WTC11 (cell line): ENCODE measurements at places on chromosomes 1 and 21. TPM values are rescaled to one million over a fixed set of nuclear protein-coding genes. Genes with fewer than 3 reads are reported as not detected.

The PRRX1 gene
- 0.14 to 0.31 TPM (median 0.14 TPM) in 3 replicates for total RNA-seq

The IQGAP3 gene
- total RNA-seq: 30.8 to 33.3 TPM (median 33.3 TPM) in 3 replicates

The HSF2BP gene
- total RNA-seq: 1.1 to 1.3 TPM (median 1.2 TPM) in 3 replicates

GRCh38 chr1:182149411-182149965, 88.0 kb upstream of the ZNF648 start:
- H3K27ac ChIP-seq: no peak overlapping the region
- peaks cover under 1% of the 10 kb centered on the region for H3K4me1 ChIP-seq
- no peaks in the 10 kb centered on the region for H3K36me3 ChIP-seq
- DNase-seq: no peak

DNA sequence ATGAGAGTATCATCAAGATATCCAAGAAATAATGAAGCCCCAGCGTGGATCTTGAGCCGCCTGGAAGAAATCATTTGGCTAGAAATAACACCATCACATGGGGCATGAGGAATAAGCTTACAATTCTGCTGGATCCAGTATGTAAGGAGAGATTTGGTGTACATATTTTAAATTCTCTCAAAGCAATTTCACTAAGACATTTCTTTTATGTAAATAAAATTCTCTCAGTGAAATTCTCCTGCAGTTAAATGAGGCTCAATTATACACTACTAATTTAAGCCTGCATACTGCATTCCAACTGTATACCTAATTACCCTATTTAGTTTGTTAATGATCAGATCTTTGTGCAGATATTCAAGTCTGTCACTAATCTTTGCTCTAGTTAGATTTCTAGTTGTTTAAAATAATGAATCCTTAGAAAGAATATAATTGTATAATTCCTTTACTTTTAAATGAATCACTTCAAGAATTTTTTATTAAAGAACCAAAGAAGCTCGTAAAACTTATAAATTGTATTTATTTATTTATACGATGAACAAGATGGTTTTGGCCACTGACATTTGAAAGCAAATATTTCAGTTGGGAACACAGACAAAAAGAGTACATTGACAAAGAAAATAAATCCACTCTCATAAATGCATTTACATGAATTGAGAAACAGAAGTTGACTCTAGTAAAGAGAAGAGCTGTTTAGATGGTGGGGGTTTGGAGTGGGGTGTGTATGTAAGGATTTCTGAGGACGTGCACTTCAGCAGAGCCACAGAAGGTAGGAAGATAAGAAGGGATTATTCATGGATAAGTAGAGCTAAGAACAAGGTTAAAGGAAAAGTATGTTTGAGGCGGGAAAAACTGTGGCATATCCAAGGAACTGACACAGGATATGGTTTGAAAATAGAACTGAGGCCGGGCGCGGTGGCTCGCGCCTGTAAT, 466.8 kb downstream of the DSCAM start:
- H3K4me1 ChIP-seq: no peaks in the 10 kb centered on the region
- H3K27me3 ChIP-seq: no peaks in the 10 kb centered on the region; the same call in 1 of the 2 replicates

- no peaks in the 10 kb centered on the region for H3K36me3 ChIP-seq
- H3K4me3 ChIP-seq: peak overlapping the region; percentile 40
- peaks cover 80% of the 10 kb centered on the region for H3K27me3 ChIP-seq
- DNase-seq: peak; percentile 27
- H3K4me1 ChIP-seq: peaks cover 22% of the 10 kb centered on the region
- no peak overlapping the region for H3K27ac ChIP-seq
These were observed 91.9 kb downstream of the COLGALT2 start for GRCh38 chr1:183945428-183946319.
